ENCODE measurements at places on chromosomes 11 and 22. TPM values are rescaled to one million over a fixed set of nuclear protein-coding genes. Genes with fewer than 3 reads are reported as not detected.

The DDI1 gene
- not detected for polyA plus RNA-seq

- no peak overlapping the region for H3K4me3 ChIP-seq
- DNase-seq, result no peak
- no peaks in the 10 kb centered on the region for H3K36me3 ChIP-seq
- no peaks in the 10 kb centered on the region for H3K4me1 ChIP-seq
Measured at GRCh38 chr11:23311986-23312940, 452.0 kb upstream of the CCDC179 start.

GRCh38 chr11:55942785-55943392, 6.7 kb upstream of the OR5I1 start:
- H3K36me3 ChIP-seq, result no peaks in the 10 kb centered on the region
- H3K4me3 ChIP-seq, result no peak overlapping the region
- no peak overlapping the region for H3K27ac ChIP-seq
- DNase-seq, result no peak
- H3K27me3 ChIP-seq, result no peaks in the 10 kb centered on the region

DNA sequence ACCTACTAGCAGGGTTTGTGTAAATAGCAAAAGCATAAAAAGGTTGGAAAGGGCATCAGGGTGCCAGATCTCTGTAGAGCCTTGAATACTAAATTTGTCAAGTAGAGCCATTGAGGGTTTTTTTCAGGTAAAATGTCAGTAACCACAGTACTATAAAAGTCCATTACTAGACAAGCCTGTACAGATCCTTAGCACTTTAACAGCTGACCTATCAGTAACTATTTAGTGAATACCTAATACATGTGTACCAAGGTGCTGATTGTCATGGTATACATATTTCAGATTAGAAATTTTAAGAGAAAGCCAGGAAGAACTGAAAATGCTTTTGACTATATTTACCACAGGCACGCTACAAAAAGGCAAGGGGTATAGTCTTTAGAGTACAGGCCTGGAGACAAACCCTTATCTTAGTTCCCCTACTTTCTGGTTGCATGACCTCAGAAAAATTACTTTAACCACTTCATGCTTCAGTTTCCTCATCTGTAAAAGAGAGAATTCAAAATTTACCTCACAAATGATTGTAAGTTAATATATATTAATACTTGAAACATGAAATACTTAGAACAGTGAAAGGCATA, 57.9 kb downstream of the RAB38 start:
- no peak overlapping the region for H3K27ac ChIP-seq
- DNase-seq, result no peak
- H3K4me3 ChIP-seq, result no peak overlapping the region
- no peaks in the 10 kb centered on the region for H3K36me3 ChIP-seq

DNA sequence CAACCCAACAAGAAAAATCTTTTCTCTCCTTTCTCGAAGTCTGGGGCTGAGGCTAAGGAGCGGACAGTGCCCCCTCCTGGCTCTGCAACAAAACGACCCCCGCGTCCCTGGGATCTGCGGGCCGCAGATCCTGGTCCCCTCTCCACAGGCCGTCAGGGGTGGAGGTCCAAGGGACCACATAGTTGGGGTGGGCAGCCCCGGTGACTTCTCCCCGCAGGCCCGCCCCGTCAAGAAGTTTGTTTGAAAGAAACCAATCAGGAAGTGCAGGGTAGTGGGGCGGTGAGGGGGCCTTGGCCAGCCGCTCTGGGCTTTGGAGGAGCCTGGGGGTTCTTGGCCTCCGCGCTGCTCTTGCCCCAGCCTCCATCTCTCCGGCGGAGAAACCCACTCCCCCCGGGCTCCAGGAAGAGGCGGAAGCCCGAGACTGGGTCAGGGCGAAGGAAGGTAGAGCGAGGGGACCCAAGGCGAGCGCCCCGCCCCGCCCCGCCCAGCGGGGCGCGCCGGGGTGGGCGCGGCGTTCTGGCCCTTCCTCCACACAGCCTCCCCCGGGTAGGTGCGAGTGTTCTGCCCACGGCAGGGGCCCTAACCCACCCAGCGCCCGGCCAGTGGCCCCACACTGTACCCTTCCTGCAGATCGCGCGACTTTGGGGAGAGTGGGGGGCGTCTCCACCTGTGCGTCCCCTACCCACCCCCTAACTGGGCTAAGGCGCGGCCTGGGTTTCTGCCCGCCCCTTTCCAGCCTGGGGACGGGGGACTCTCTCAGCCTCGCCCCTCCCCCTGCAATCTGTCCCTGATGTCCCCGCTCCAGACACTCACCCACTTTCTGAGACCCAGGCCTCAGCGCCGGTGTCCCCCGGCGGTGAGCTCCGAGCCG, 1.3 kb downstream of the TP53I11 start:
- H3K4me1 ChIP-seq, result peaks cover 88% of the 10 kb centered on the region
- H3K27me3 ChIP-seq, result no peaks in the 10 kb centered on the region
- H3K4me3 ChIP-seq, result peak overlapping the region; percentile 92
- DNase-seq, result peak; percentile 88
- peaks cover 8% of the 10 kb centered on the region for H3K36me3 ChIP-seq

- no peaks in the 10 kb centered on the region for H3K27me3 ChIP-seq
- H3K27ac ChIP-seq, result no peak overlapping the region
- no peak overlapping the region for H3K4me3 ChIP-seq
Measured at GRCh38 chr11:124934862-124935547, 842 bp downstream of the HEPACAM start.

The CRYBB2 gene
- polyA plus RNA-seq, result 0.12 TPM

The KRTAP5-8 gene
- polyA plus RNA-seq, result 0.13 TPM

GRCh38 chr22:17916226-17916889, 108.0 kb downstream of the MICAL3 start:
- DNase-seq, result no peak
- peaks cover 82% of the 10 kb centered on the region for H3K4me1 ChIP-seq
- no peak overlapping the region for H3K4me3 ChIP-seq
- H3K27me3 ChIP-seq, result no peaks in the 10 kb centered on the region
- H3K27ac ChIP-seq, result no peak overlapping the region
- no peaks in the 10 kb centered on the region for H3K36me3 ChIP-seq

GRCh38 chr11:111101881-111102280, 143.6 kb upstream of the POU2AF2 start:
- no peaks in the 10 kb centered on the region for H3K27me3 ChIP-seq
- H3K4me3 ChIP-seq, result no peak overlapping the region
- no peak for DNase-seq
- no peaks in the 10 kb centered on the region for H3K36me3 ChIP-seq

The MRGPRE gene
- not detected for polyA plus RNA-seq

GRCh38 chr11:35057926-35058668, 80.9 kb upstream of the CD44 start:
- H3K4me3 ChIP-seq, result no peak overlapping the region
- H3K4me1 ChIP-seq, result peaks cover 4% of the 10 kb centered on the region
- peak overlapping the region; percentile 51 for H3K27ac ChIP-seq
- H3K27me3 ChIP-seq, result no peaks in the 10 kb centered on the region

DNA sequence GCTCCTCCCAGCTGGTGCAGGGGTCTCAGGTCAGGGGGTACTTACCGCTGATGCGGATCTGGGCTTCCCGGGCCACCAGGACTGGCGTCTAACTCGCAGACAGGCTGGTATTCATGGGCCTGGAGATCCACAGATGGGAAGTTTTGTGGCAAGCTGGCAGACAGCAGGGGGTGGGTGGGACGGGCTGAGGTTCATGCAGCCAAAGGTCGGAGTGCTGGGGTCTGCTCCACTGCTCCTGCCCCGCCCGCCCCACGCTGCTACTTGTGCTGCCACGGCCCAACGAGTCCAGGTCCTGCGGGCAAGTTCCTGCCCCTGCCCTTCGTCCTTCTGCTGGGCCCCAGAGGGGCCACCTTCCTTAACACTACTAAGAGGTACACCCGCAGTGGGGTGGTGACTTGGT, 3.1 kb downstream of the ACY3 start:
- no peaks in the 10 kb centered on the region for H3K27me3 ChIP-seq
- no peaks in the 10 kb centered on the region for H3K36me3 ChIP-seq
- no peak overlapping the region for H3K4me3 ChIP-seq
- DNase-seq, result no peak
- H3K4me1 ChIP-seq, result peaks cover 64% of the 10 kb centered on the region

DNA sequence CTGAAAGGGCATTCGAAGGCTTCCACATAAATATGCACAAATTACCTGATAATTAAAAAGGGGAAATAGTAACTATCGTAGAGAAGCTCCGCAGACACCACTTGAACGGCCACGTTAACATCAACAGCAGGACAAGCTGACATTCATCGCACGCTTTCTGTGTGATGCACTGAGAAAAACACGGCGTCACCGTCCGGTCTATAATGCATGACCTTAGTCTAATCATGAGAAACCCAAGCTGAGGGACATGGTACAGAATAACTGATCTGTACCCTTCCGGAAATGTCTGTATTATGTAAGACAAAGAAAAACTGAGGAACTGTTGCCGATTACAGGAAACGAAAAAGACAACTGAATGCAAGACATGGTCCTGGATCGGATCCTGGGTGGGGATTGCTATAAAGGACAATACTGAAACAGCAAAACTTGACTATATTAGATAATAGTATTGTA, 678 bp upstream of the RANGAP1 start:
- H3K27ac ChIP-seq, result peak overlapping the region; percentile 93
- no peaks in the 10 kb centered on the region for H3K36me3 ChIP-seq
- peak overlapping the region; percentile 98 for H3K4me3 ChIP-seq
- no peaks in the 10 kb centered on the region for H3K27me3 ChIP-seq
- DNase-seq, result peak; percentile 83
- H3K4me1 ChIP-seq, result peaks cover 21% of the 10 kb centered on the region
